ENCODE measurements at places on chromosomes 6 and 20. TPM values are rescaled to one million over a fixed set of nuclear protein-coding genes. Genes with fewer than 3 reads are reported as not detected.

- H3K27me3 ChIP-seq = no peaks in the 10 kb centered on the region
- no peak overlapping the region for H3K4me3 ChIP-seq
- no peak for DNase-seq
- H3K4me1 ChIP-seq = no peaks in the 10 kb centered on the region
- no peaks in the 10 kb centered on the region for H3K36me3 ChIP-seq
Observed at GRCh38 chr6:123838505-123839234, 35.0 kb downstream of the NKAIN2 start.

DNA sequence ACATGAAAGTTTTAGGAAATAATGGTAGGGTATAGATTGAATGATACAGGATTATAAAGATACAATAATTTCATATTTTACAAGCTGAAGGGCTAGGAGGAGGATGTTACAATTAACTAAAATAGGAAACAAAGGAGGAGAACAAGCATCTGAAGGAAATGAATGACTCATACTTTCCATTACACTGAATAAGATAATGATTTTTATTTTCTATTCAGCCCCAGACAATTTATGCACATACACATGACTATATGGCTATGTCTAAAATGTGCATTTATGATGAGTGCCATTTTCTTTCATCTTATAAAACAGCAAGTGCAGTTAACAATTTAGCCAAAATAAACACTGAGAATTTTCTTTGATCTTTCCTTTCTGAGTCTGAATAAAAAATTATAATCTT, 994.6 kb upstream of the ADGRB3 start:
- no peaks in the 10 kb centered on the region for H3K27me3 ChIP-seq
- no peaks in the 10 kb centered on the region for H3K36me3 ChIP-seq
- no peak overlapping the region for H3K27ac ChIP-seq
- DNase-seq = no peak
- H3K4me3 ChIP-seq = no peak overlapping the region

DNA sequence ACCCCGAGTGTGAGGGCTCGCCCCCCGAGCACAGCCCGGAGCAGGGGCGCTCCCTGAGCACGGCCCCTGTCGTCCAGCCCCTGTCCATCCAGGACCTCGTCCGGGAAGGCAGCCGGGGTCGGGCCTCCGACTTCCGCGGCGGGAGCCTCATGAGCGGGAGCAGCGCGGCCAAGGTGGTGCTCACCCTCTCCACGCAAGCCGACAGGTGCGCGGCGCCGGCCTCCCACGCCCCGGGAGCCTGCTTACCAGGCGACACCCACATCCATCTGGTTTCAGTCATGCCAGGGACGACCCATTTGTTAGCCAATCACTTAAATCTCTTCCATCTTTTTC, 73.5 kb upstream of the PBOV1 start:
- no peak overlapping the region for H3K27ac ChIP-seq
- H3K36me3 ChIP-seq = no peaks in the 10 kb centered on the region
- DNase-seq = no peak
- H3K27me3 ChIP-seq = no peaks in the 10 kb centered on the region
- H3K4me3 ChIP-seq = no peak overlapping the region
- no peaks in the 10 kb centered on the region for H3K4me1 ChIP-seq

GRCh38 chr6:26267083-26267589, 97.9 kb upstream of the BTN3A2 start:
- no peak for DNase-seq
- H3K4me1 ChIP-seq = no peaks in the 10 kb centered on the region
- H3K36me3 ChIP-seq = no peaks in the 10 kb centered on the region
- no peak overlapping the region for H3K27ac ChIP-seq
- no peak overlapping the region for H3K4me3 ChIP-seq
- H3K27me3 ChIP-seq = no peaks in the 10 kb centered on the region

DNA sequence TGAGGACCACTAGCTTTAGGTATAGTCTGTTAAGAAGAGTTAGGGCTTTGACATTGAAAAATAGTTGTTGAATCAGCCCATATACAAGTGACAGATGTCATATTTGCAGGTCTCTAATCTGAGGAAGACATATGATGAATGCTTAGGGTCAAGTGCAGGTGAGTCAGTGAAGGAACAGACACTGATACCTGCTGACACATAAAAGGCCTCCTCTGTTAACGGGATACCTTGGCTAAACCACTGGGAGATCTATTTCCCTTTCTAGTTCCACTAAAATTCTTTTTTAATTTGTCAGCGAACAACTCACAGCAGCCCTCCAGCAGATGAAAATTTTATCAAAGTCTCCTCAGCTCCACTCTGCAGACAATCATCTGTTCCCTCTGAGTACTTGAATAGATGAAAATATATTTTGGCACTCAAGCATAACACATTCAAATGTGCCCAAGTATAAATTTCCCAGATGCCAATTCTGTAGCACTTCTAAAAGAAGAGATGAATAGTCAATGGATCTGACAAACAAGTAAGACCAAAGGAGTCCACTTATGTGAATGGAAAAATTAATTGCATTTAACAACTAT, 154.0 kb downstream of the KIF16B start:
- no peak for DNase-seq
- no peaks in the 10 kb centered on the region for H3K4me1 ChIP-seq
- H3K27me3 ChIP-seq = no peaks in the 10 kb centered on the region
- no peak overlapping the region for H3K4me3 ChIP-seq
- no peak overlapping the region for H3K27ac ChIP-seq

- no peak overlapping the region for H3K4me3 ChIP-seq
- no peak overlapping the region for H3K27ac ChIP-seq
- no peaks in the 10 kb centered on the region for H3K36me3 ChIP-seq
- H3K4me1 ChIP-seq = no peaks in the 10 kb centered on the region
Observed at GRCh38 chr6:7008451-7008988, 99.2 kb upstream of the RREB1 start.

DNA sequence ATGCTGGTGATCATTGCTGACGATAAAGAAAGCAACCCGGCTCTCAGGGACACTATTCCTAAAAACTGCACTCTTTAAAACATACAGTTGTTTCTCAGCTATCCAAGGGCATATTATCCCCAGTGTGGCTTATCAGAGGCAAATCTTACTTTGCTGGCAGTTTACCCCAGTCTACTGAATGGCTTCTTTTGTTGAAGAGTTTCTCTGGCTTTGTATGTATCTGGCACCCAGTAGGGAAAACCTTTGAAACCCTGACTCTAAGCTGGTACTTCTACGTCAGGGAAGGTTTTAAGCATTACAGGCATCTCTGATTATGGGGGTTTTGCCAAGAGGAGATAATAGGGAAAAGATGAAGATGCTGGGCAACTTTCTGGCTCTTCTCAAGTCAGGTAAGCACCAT, 637.6 kb upstream of the CHD6 start:
- no peak overlapping the region for H3K27ac ChIP-seq
- DNase-seq = no peak
- no peaks in the 10 kb centered on the region for H3K27me3 ChIP-seq
- H3K4me1 ChIP-seq = no peaks in the 10 kb centered on the region
- no peak overlapping the region for H3K4me3 ChIP-seq

Gene CST3
- 666 TPM for total RNA-seq

Gene CLPSL2
- not detected for total RNA-seq

GRCh38 chr6:43186706-43187105, 4.7 kb downstream of the CUL9 start:
- no peaks in the 10 kb centered on the region for H3K36me3 ChIP-seq
- H3K27me3 ChIP-seq = no peaks in the 10 kb centered on the region
- H3K4me1 ChIP-seq = no peaks in the 10 kb centered on the region
- DNase-seq = no peak

Gene PTPRT
- total RNA-seq = 0.11 TPM
